Stimulated activated memory B cell treated with anti-CD40 and anti-IgM and Interleukin-4, amounts not matched to agents 10 μg/mL and 1 μg/mL and 100 μg/mL, for 72 hours (primary cell): ENCODE measurements at places on chromosomes 6 and 20.

GRCh38 chr20:61702246-61702645, 363.4 kb downstream of the TAF4 start:
- no peak for ATAC-seq

GRCh38 chr6:133991096-133991593, 38.1 kb downstream of the TBPL1 start:
- ATAC-seq: no peak

GRCh38 chr6:64012351-64013001, 376.9 kb downstream of the PHF3 start:
- ATAC-seq: no peak

DNA sequence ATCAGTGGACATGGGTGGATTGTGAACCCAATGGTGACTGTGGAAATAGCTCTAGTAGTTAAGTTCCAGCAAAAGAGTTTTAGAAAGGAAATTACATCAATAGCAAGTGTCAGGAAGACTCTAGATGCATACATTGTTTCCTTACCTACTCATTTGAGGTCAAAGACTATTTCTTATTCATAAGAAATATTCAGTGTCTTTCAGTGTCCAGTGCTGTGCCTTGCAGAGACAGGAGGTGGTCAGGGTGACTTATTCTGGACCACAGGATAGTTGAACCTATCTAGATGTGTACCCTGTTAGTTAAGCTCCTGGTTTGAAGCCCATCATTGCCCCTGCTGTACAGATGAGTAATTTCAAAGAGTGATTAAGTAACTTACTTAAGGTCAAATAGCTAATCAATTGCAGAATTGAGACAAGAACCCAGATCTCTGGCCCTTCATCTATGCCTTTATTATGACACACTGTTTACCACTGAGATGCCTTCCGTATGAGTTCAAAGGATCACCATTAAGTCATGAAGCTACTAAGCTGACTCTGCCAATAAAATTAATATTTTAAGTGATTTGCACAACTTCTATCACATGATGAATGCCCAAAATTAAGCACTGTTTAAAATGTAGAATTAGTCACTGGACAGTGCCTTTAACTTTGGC, 136.1 kb downstream of the PDSS2 start:
- ATAC-seq: no peak

DNA sequence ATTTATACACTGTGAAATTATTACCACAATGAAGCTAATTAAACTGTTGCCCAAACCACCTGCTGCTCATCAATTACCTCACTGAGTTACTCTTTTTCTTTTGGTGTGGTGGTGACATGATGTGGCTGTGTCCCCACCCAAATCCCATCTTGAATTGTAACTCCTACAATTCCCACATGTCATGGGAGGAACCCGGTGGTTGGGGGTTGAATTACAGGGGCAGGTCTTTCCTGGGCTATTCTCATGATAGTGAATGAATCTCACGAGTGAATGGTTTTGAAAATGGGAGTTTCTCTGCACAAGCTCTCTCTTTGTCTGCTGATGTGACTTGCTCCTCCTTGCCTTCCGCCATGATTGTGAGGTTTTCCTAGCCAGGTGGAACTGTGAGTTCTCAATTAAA, 145.0 kb downstream of the LRRC1 start:
- no peak for ATAC-seq

DNA sequence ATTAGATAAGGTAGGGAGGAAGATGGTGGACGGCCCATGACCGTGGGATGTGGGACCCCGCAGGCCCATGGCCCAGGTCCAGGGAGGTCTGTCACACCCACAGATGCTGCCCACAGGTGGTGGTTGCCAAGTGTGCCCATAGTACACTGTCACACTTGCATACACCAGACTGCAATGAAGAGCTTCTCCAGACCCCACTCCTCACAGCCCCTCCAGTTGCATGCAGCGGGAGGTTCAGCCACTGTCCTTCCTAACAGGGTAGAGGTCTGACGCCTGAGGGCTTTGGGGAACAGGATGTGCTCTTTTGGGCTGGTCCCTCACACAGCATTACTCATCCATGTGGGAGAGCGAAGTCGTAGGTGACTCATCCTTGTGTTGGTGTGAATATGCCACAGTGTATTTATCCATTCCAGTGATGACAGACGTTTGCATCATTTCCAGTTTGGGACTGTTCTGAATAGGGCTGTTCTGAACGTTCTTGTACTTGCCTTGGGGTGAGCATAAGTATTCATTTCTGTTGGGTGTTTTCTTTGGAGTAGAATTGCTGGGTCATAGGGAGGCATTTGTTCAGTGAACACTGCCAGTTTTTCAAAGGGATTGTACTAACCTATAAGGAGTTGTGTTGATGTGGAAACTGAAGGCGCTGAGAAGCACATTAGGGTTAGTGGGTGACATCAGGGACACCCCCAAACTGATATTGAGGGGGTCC, 10.1 kb upstream of the PYGB start:
- peak; percentile 77 for ATAC-seq

- ATAC-seq: no peak
Measured at GRCh38 chr6:97850458-97851212, 567.6 kb upstream of the MMS22L start.

DNA sequence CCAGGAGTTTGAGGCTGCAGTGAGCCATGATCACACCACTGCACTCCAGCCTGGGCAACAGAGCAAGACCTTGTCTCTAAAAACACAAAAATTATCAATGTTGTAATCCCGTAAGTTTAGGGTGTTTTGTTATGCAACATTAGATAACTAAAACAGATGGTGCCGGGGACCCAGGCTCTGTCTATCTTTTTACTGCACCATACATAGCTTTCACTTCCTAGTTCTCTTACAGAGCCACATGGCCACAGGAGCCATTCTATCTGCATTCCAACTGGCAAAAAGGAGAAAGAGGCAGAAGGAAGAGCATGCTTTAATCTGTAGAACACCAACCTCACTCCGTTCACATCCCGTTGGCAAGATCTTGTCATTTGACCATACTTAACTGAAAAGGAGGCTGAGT, 5.4 kb upstream of the TCF15 start:
- ATAC-seq: no peak

- peak; percentile 34 for ATAC-seq
Measured at GRCh38 chr6:90890683-90891330, 303.9 kb upstream of the MAP3K7 start.

DNA sequence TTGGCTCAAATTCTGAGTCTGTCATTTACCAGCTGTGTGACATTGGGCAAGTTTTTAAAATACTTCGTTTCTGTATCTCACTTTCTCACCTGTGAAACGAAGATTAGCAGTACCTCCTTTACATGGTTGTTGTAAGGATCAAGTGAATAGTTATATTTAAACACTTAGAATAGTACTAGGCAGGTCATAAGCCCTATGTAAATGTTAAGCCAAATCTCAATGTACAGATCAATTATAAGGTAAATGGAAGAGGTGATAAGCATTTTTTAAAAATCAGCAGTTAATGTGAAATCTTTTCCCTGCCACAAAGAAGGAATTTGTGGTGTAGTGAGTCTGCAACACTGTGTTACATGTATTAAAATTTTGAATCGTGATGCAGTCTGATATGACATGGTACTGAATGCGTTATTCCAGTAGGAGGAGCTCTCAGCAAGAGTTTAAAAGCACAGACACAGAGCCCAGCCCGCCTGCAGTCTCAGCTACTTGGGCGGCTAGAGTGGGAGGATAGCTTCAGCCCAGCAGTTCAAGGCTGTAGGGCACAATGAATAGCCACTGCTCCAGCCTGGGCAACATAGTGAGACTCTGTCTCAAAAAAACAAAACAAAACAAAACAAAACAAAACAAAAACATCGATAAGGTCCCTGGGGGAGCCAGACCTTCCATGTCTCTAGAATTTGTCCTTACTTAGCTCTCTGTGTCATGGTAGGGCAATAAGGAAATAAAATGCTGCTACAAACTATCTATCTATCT, 46.0 kb downstream of the GTF2H5 start:
- ATAC-seq: peak; percentile 95

- ATAC-seq: peak; percentile 34
Measured at GRCh38 chr6:152112491-152113261, 305.2 kb downstream of the ESR1 start.

- ATAC-seq: no peak
Measured at GRCh38 chr6:83873869-83874268, 14.4 kb downstream of the CYB5R4 start.

- ATAC-seq: peak; percentile 68
Measured at GRCh38 chr20:208942-209566, 18.0 kb upstream of the DEFB129 start.

GRCh38 chr6:16711546-16712254, 49.6 kb downstream of the ATXN1 start:
- ATAC-seq: no peak

DNA sequence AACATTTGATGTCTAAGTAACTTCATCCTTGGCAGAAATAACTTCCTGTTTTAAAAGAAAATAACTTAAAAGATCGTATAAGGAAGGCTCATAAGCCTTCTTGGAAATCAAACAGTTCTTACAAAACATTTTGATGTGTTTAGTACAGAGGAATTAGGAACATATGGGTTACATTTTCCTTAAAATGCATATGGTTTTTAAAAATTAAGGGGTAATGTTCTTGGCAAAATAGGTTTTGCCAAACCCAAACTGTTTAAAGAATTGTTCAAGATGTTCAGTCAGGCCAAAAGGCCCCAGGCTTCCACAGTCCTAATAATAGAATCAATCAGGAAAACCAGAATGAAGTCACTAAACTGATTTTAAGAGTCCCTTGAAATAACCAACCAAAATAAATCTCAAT, 142.7 kb upstream of the SLC35B3 start:
- no peak for ATAC-seq

DNA sequence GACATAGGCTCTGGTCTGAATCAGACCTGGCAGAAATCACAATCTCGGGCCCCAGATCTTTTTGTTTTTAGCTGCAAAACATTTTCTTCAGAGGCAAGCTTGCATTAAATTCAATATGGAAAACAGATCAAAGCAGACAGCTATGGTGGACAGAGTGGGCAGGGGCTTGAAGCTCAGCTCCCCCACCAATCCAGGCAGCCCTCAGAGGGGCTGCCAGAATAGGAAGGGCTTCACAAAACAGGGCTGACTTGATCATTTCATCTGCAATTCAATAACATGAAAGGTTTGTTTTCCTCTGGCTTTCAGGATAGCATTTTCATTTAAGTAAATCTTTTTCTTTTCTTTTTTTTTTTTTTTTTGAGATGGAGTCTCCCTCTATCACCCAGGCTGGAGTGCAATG, 49.2 kb upstream of the ALDH8A1 start:
- no peak for ATAC-seq

GRCh38 chr20:51535075-51535386, 7.5 kb downstream of the NFATC2 start:
- ATAC-seq: peak; percentile 81

DNA sequence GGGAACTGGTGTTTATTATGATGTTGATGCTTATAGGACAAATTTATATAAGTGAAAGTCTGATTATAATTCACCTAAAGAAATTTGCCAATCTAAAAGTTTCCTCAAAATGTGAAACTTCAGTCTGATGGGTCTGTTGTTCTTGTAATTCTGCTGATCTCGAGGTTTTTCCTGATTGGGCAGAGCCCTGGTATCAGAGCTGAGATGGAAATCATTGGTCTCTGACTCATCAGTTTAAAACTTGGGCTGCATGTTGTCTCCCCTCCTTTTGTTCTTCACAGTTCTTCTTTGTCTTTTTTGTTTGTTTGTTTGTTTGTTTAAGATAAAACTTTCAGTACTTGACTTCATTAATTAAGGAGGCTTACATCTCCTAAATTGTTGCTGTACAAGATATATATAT, 5.9 kb downstream of the SMAP1 start:
- no peak for ATAC-seq

DNA sequence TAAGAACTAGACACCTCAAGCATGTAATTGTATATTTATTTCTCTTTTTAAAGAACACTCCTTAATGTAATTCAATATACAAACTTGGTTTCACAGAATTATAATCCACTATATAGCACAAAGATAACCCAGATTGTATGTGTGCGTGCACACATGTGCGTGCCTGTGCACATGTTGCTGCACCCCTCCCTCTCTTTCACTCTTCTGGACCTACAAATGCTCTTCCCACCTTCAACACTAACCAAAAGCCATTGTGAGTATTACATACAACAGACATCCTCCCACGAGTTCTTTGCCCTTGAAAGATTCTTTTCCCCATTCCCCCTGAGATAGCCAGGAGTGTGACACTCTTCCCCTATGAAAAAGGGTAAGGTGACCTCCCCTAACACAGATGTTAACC, 193.5 kb downstream of the HIVEP2 start:
- no peak for ATAC-seq

- ATAC-seq: peak; percentile 32
Measured at GRCh38 chr20:60138256-60139220, 180.3 kb downstream of the CDH26 start.

DNA sequence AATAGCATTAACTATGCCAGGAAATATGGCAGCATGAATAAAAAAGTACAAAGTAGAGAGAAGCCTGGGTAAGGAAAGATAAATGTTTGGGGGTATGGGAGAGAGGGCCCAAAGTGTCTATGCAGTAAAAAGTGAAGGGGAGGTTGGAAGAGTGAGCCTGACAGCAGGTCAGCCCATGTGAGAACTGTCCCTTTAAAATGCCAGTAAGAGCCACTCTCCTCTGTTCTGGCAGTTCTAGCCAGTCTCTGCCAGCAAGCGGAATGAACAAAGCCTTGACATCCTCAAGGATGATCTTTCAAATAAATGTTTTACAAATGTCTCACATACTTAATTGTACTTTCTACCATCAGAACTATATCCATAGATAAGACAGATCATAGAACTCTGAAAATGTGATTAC, 164.5 kb downstream of the DST start:
- no peak for ATAC-seq

GRCh38 chr20:58330687-58331086, 21.2 kb downstream of the RAB22A start:
- ATAC-seq: no peak

- ATAC-seq: no peak
Measured at GRCh38 chr6:1201547-1202200, 110.2 kb upstream of the FOXQ1 start.

- no peak for ATAC-seq
Measured at GRCh38 chr6:142699391-142699790, 245.6 kb downstream of the HIVEP2 start.

GRCh38 chr6:40410821-40411220, 176.3 kb downstream of the LRFN2 start:
- ATAC-seq: no peak

DNA sequence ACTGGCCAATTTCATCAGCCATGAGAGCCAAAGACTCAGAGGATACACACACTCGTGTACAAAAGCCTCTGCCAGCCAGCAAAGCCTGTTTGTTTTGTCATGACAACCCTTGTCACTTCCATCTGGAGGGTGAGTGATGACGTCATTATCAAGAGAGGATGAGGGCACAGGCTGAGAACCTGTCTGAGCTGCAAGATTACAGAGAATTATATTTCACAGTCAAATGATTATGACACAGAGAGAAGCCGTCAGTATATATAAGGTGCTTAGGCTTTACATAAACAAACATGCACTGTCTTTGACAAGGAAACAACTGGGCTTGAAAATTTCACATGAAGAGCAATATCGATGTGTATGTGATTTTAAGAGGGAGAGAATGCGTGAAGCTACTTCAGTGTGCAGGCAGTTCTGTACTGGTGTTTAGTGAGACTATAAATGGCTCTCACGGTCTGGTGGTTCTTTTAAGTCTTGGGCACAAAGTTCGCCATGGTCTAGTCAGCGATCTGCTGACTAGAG, 36.5 kb upstream of the BCLAF1 start:
- ATAC-seq: no peak
